ENCODE measurements at places on chromosomes 16 and 17.

DNA sequence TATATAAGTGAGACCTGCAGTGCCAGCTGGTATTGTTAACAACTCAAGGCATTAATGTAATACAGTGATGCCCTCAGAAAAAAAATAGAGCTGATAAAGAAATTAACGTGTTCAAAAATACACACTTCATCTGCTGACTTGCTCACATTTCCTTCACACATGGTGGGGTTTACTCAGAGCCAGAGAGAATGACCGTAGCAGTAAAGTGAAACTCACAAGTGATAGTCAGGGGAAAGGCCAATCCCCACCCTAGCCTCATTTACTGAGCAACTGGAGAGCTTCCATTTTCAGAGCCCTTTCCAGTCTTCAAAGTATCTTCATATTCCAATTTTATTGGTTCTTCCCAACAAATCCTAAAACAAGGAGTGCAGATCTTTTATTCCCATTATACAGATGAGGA, 74.0 kb upstream of the HLF start:
- H3K27ac ChIP-seq = no peak overlapping the region
- no peaks in the 10 kb centered on the region for H3K27me3 ChIP-seq
- H3K36me3 ChIP-seq = no peaks in the 10 kb centered on the region
- no peaks in the 10 kb centered on the region for H3K4me1 ChIP-seq
- H3K4me3 ChIP-seq = no peak overlapping the region

GRCh38 chr16:75570396-75571065, 4.4 kb downstream of the GABARAPL2 start:
- no peaks in the 10 kb centered on the region for H3K27me3 ChIP-seq
- peaks cover 54% of the 10 kb centered on the region for H3K36me3 ChIP-seq
- peak overlapping the region; percentile 64 for H3K27ac ChIP-seq
- H3K4me1 ChIP-seq = peaks cover 86% of the 10 kb centered on the region
- no peak overlapping the region for H3K4me3 ChIP-seq

DNA sequence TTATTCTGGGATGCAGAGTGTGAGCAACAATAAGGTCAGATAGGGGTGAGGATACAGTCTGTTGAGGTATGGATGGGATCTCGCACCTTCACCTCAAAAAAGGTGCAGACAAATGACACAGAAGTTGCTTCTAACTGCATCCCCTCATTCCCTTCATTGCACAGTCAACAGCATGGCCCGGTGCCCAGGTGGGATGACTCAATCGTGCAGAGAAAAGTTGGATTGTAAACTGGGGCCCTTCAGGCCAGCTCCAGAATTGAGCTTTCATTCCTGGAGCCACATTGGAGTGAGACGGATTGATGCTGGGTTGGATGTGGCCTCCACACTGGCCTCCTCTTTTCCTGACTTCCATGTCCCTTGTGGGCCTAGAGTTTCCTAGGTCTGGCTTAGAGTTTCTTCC, 977.4 kb downstream of the KCNJ18 start:
- H3K4me3 ChIP-seq = no peak overlapping the region
- no peaks in the 10 kb centered on the region for H3K27me3 ChIP-seq
- DNase-seq = peak; percentile 17
- H3K27ac ChIP-seq = no peak overlapping the region
- H3K36me3 ChIP-seq = no peaks in the 10 kb centered on the region
- no peaks in the 10 kb centered on the region for H3K4me1 ChIP-seq

GRCh38 chr16:4833584-4833983, 13.5 kb downstream of the GLYR1 start:
- H3K4me3 ChIP-seq = no peak overlapping the region
- no peak overlapping the region for H3K27ac ChIP-seq
- H3K4me1 ChIP-seq = peaks cover 20% of the 10 kb centered on the region
- peaks cover 8% of the 10 kb centered on the region for H3K36me3 ChIP-seq
- H3K27me3 ChIP-seq = no peaks in the 10 kb centered on the region

- DNase-seq = no peak
- no peak overlapping the region for H3K4me3 ChIP-seq
- peaks cover 67% of the 10 kb centered on the region for H3K4me1 ChIP-seq
- H3K36me3 ChIP-seq = no peaks in the 10 kb centered on the region
These were observed 15.6 kb downstream of the NGFR start for GRCh38 chr17:49510720-49511110.

DNA sequence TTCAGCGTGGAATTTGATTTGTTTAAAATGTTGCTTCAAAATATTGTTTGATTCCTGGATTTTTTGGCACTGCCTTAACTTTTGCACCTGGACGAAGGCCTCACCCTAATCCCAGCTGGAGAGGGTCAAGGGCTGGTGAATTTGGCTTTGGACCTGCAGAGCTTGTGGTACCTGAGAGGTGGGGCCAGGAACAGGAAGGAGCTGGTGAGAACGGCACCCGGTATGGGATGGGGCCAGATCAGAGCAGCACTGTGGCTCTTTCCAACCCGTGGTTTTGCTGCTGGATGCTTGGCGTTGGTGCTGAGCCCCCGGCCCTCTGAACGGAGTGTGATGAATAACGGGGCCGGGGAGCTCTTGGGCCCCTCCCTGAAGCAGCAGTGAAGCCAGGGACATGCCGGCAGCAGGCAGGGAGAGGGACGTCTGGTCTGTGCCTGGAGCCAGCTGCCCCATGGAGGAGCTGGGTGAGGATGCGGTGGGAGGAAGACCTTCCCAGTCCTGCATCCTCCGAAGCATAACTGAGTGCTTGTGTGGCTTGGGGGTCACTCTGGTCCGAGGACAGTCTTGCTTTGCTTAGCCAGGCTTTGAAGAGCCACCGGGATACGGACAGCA, 275.4 kb downstream of the SEC14L1 start:
- H3K4me1 ChIP-seq = peaks cover 16% of the 10 kb centered on the region
- H3K27ac ChIP-seq = peak overlapping the region; percentile 33
- H3K36me3 ChIP-seq = no peaks in the 10 kb centered on the region
- no peak for DNase-seq
- H3K4me3 ChIP-seq = no peak overlapping the region

- no peak for DNase-seq
- no peaks in the 10 kb centered on the region for H3K4me1 ChIP-seq
These were observed 19.8 kb downstream of the C16orf95 start for GRCh38 chr16:87297407-87297806.

GRCh38 chr17:1006054-1006453, 9.1 kb downstream of the TIMM22 start:
- peak overlapping the region; percentile 87 for H3K27ac ChIP-seq
- DNase-seq = peak; percentile 79
- no peak overlapping the region for H3K4me3 ChIP-seq
- no peaks in the 10 kb centered on the region for H3K27me3 ChIP-seq

- H3K4me3 ChIP-seq = no peak overlapping the region
- H3K27me3 ChIP-seq = no peaks in the 10 kb centered on the region
- no peak overlapping the region for H3K27ac ChIP-seq
- H3K4me1 ChIP-seq = no peaks in the 10 kb centered on the region
- H3K36me3 ChIP-seq = no peaks in the 10 kb centered on the region
These were observed 176.2 kb upstream of the FOXF1 start for GRCh38 chr16:86334079-86334635.

GRCh38 chr16:31265329-31266245, 5.8 kb downstream of the ITGAM start:
- DNase-seq = peak; percentile 82
- no peaks in the 10 kb centered on the region for H3K27me3 ChIP-seq
- H3K4me3 ChIP-seq = no peak overlapping the region
- H3K4me1 ChIP-seq = peaks cover 51% of the 10 kb centered on the region
- H3K27ac ChIP-seq = peak overlapping the region; percentile 54
- H3K36me3 ChIP-seq = no peaks in the 10 kb centered on the region

DNA sequence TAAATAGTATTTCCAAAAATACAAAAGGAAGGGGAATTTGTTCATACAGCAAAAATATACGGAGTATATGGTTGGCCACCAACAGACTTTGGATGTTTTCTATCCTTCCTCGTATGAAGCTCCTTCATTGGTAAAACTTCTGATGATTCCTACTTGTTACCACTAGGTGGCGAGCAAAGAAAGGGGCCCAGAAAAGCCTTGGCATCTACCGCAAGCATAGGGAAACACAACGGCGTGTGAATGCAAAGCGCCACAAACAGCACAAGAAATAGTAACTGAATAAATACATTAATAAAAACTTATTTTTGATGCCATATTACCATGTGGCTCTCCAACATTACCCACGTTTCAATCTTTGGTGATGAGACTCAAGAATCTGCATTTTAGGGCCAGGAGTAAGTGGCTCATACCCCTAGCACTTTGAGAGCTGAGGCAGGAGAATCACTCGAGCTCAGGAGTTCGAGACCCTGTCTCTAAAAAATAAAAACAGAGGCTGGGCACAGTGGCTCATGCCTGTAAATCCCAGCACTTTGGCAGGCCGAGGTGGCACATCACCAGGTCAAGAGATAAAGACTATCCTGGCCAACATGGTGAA, 34.5 kb downstream of the YWHAE start:
- DNase-seq = no peak
- peaks cover 70% of the 10 kb centered on the region for H3K4me1 ChIP-seq

DNA sequence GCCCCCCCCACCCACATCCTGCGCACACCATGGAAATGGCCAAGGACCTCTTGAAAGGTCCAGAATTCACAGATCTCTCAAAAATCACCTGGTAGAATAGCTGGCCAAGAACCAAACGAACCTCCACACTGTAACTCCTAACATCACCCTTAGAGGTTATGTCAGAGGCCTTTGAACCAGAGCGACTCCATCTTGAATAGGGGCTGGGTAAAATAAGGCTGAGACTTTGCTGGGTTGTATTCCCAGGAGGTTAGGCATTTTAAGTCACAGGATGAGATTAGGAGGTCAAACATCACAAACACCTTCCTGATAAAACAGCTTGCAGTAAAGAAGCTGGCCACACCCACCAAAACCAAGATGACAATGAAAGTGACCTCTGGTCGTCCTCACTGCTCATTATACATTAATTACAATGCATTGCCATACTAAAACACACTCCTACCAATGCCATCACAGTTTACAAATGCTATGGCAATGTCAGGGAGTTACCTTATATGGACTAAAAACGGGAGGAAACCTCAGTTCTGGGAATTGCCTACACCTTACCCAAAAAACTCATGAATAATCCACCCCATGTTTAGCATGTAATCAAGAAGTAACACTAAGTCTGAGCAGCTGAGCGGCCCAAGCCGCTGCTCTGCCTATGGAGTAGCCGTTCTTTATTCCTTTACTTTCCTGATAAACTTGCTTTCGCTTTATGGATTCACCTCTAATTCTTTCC, 34.8 kb downstream of the SYCE1L start:
- no peak overlapping the region for H3K4me3 ChIP-seq
- no peaks in the 10 kb centered on the region for H3K36me3 ChIP-seq
- H3K4me1 ChIP-seq = peaks cover 5% of the 10 kb centered on the region
- no peak for DNase-seq

DNA sequence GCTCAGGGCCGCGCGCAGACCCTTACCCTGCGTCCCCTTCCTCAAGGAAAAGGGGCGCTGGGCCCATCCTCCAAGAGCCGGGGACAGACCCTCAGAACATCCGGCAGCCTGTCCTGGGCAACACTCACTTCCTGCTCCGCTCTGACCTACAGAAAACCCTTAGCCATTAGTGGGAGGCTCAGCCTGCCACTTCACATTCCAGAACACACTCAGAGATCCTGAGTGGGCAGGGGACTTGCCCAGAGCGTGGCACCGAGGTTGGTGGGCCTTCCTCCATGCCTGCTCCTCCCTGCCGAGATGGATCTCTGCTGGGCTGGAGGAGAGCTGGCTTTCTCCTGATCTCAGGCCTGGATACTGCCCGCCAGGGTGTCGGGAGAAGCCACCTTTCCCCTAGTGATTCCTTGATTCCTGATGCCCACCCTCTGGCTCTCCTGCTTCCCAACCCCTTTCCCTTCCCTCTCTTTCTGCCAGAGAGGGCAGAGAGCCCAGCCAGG, 1.5 kb downstream of the SCARF1 start:
- H3K4me1 ChIP-seq = peaks cover 82% of the 10 kb centered on the region
- DNase-seq = no peak
- no peaks in the 10 kb centered on the region for H3K27me3 ChIP-seq
- peak overlapping the region; percentile 69 for H3K4me3 ChIP-seq
- H3K36me3 ChIP-seq = no peaks in the 10 kb centered on the region

DNA sequence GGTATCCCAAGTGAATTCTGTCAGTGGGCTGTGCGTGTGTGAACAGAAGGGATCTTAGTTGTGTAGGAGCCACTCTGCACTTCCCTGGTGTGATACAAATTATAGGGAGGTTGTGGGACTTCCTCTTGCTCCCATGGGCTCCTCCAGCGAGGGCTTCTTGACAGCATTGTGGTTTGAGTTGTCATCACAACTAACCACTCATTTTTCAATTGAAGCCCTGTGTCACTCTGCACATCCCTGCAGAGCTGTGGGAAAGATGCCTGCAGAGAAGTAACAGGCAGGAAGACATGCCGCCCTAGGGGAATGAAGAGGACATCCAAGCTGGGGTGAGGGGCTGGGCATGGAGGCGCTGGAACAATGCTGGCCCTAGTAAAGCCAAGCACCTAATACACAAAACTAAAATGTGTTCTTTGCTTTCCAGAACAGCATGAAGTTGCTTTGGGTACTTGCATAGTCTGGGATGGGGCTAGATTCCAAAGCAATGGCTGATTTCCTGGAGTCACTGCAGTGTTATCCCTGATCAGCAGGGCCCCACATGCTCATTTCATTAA, 692.5 kb downstream of the TOX3 start:
- H3K27me3 ChIP-seq = no peaks in the 10 kb centered on the region
- DNase-seq = no peak
- H3K27ac ChIP-seq = no peak overlapping the region
- no peaks in the 10 kb centered on the region for H3K4me1 ChIP-seq
- no peak overlapping the region for H3K4me3 ChIP-seq

DNA sequence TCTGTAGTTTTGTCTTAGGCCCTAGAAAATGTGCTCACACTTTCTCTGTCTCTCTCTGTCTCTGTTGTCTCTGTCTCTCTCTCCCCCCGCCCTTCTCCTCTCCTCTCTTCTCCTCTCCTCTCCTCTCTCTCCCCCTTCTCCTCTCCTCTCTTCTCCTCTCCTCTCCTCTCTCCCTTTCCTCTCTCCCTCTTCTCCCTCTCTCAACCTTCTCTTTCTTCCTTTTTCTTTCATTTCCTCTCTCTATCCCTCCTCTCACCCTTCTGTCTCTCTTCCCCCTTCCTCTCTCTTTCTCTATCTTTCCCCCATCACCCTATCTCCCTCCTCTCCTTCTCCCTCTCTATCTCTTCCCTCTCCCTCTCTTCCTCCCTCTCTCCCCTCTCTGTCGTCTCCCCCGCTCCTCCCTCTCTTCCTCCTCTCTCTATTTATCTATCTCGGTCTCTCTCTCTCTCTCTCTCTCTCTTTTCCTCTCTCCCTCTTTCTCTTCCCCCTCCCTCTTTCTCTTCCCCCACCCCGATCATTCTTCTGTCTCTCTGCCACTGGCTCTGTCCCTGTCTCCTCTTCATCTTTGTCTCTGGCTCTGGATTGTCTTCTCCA, 107.2 kb upstream of the C16orf82 start:
- no peaks in the 10 kb centered on the region for H3K4me1 ChIP-seq
- H3K4me3 ChIP-seq = no peak overlapping the region
- no peak for DNase-seq
- no peaks in the 10 kb centered on the region for H3K27me3 ChIP-seq

GRCh38 chr16:55943267-55943666, 68.1 kb upstream of the CES5A start:
- no peak overlapping the region for H3K27ac ChIP-seq
- no peaks in the 10 kb centered on the region for H3K4me1 ChIP-seq
- H3K4me3 ChIP-seq = no peak overlapping the region
- DNase-seq = no peak
- no peaks in the 10 kb centered on the region for H3K27me3 ChIP-seq

GRCh38 chr16:54346041-54346440, 59.5 kb upstream of the IRX3 start:
- no peak overlapping the region for H3K27ac ChIP-seq
- H3K4me1 ChIP-seq = no peaks in the 10 kb centered on the region
- H3K4me3 ChIP-seq = no peak overlapping the region
- H3K27me3 ChIP-seq = no peaks in the 10 kb centered on the region
- H3K36me3 ChIP-seq = no peaks in the 10 kb centered on the region
- DNase-seq = no peak
